Effector memory CD4-positive, alpha-beta T cell (primary cell): ENCODE measurements at places on chromosomes 16 and 17.
A peak's percentile ranks its signal among the peaks of the same experiment; 100 is the strongest.

DNA sequence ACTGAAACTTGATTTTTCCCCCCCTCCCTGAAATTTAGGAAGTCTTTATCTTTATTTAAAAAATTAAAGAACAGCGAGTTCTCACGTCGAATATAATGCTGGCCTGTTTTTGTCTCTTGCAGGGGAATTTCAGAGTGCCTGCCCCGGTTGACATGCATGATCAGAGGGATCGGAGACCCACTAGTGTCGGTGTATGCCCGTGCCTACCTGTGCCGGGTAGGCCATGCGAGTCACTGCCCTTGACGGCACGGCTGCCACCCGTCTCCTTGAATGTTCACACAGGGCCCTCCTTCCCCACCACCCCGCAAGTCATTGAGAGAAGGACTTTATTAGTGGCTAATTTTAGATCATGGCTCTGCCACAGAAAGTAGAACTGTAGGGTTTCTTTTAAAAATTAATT is 54.7 kb downstream of the VPS35L start:
- DNase-seq, result no peak

GRCh38 chr16:78606545-78606944 is 507.1 kb downstream of the WWOX start:
- no peak for DNase-seq

- no peak for DNase-seq
These were observed 19.0 kb upstream of the ITPRIPL2 start for GRCh38 chr16:19094542-19095365.

GRCh38 chr17:42618442-42619150 is 9.1 kb downstream of the TUBG1 start:
- DNase-seq, result no peak

DNA sequence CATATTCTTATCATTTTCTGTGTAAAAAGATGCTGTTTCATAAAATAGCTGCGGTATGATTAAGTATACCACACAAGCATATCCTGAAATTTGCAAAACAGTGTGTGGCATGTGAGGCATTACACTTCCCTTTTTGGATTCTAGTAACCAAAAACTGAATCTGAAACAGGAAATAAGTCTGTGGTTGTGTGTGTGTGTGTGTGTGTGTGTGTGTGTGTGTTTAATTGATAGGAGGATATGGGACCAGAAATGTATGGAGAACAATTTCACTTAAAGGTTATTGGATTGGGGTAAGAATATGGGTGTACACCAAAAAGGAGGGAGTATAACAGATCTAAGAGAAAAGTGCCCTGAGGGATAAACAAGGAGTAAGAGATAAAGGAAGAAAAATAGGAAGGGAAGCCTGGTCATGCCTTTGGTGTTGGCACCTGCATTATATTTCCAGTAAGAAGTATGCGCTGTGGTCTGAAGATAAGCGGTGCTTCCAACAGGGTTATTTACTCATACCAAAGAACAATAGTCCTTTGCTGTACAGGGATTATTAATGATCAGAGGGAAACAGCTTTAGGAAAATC is 4.0 kb downstream of the LYRM1 start:
- DNase-seq, result peak; percentile 6

DNA sequence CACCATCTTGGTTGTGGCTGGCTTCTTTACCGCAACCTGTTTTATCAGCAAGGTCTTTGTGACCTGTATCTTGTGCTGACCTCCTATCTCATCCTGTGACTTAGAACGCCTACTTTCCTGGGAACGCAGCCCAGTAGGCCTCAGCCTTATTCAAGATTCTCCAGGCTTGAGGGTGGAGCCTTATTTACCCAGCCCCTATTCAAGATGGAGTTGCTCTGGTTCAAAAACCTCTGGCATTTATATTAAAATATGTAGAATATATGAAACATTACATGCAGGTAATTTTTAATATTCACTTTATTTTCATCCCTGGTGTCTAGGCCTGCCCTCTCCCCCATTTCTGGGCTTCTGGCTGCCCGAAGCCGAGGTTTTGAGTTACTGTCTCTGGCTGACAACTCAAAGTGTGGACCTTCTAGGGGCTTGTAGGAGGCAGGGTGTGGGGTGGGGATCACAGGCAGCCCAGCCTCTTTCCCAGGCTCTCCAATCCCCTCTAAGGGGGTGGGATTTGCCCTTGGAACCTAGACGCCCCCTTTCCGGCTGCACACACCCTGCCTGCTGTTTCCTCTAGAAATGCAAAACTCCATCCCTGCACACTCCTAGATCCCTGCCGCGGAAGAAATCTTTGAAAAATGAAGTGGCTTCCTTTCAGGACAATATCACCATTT is 152.0 kb downstream of the KCNJ12 start:
- DNase-seq, result no peak

DNA sequence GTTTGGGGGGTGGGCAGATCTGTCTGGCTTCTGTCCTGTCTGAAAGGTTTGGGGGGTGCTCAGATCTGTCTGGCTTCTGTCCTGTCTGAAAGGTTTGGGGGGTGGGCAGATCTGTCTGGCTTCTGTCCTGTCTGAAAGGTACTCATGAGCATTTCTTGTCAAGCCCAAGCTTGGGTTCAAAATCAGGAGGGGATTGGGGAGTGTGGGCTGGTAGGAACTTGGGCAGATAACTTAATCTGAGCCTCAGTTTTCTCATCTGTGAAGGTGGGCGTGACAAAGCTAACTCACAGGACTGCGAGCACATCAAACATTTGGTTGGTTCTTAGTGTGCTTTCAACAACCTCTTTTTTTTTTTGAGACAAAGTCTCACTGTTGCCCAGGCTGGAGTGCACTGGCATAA is 35.2 kb downstream of the HAPSTR1 start:
- no peak for DNase-seq

DNA sequence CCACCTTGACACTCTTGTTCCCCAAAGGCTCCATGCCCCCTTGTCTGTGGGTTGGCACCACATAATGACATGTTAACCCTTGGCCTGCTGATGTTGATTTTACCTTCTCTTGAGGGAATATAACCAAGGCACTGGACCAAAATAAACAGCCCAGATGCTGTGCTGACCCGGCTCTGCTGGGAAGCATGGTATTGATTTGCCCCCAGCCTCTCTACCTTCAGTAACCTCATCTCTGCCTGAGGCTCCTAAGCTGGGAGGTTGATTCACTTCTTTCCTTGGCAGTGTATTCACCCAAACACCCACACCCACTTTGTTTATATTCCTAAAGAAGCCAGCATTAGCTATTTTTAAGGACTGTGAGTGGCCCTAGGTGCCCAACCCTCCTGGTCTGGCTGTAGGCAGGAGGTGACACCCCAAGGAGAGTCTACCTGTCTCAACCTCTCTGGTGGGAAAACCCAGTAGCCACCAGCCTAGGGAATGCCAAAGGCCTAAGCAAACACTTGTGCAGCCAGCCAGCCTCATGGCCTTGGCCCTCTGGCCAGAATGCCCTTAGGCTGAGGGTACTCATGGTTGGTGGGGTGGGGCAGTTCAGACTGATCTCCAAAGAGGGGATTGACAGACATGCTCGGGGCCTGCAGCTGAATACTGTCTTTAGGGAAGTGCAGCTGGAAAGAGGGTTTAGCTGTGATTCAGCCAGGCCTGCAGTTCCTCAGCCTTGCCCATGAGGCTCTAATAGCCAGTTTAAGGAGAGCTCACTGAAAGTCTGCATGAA is 42.7 kb downstream of the GNAO1 start:
- DNase-seq, result no peak

GRCh38 chr16:4506450-4506849 is 30.3 kb downstream of the HMOX2 start:
- peak; percentile 29 for DNase-seq

- DNase-seq, result peak; percentile 28
These were observed 7.7 kb downstream of the IL34 start for GRCh38 chr16:70653809-70654771.

GRCh38 chr16:46691726-46692125 is 2.3 kb downstream of the ORC6 start:
- DNase-seq, result no peak

DNA sequence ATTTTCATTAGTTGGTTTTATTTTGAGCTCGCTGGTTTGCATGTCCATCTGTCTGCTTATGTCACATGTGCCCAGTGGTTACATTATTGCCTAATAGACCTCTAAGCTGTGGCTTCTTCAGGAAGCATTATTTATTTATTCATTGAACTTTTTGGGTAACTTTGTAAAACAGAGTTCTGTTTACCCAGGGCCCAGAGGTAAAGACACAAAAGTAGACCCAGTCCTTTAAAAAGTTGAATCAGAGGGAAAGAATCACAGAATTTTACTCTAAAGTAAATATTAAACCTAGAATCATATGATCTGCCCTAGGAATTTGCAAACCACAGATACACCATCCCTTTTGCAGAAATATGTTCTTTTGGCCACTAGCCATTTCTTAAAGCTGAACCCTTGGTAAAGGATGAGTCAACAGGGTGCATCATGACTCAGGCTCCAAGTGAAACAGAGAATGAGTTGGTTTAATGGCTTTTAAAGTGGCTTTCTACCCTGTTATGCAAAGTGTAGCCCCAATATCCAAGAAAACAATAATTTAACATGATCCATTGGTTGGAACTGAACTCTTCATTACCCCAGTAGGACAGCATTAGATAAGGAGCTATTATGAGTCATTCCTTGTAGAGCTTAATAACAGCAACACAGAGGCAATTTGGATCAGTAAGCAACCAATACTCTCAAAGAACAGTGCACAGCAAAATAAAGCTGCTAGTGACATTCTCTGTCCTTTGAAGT is 236.3 kb downstream of the KCNJ2 start:
- no peak for DNase-seq

DNA sequence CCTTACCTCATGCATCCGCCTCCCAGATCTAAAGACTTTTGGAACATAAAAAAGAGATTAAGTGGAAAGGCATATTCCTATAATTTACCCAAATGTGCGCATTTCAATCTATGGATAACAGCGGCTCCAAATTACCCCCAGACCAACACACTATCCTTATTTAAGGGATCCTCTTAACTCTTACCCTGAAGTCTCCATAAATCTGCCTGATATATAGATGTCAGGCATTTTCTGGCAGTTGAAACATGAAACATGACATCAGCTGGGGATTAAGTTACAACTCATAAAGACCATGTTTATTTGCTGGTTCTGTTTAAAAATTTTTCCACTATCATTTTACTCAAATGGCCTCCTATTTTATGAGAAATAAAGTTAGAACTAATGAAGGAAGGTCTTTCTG is 478.5 kb upstream of the SALL1 start:
- no peak for DNase-seq

- no peak for DNase-seq
These were observed 267.2 kb upstream of the FOXF1 start for GRCh38 chr16:86243123-86243473.

GRCh38 chr17:13491916-13492736 is 109.6 kb downstream of the HS3ST3A1 start:
- DNase-seq, result no peak

DNA sequence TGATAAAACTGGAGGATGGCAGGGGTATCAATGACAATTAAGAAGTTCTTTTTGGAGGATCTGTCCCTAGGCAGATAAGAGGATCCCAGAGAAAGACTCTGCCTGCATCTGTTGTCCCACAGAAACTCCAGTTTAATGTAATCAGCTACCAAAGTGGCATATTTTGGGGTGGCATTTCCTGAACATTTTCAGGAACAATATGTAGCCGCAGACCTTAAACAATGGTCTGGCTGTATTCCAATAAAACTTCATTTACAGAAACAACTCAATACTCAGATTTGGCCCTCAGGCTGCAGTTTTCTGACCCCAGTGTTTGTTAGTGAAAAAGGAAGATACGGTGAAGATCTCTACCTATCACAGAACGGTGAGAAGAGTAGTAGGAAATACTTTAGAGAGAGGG is 46.1 kb downstream of the KCNJ16 start:
- no peak for DNase-seq

DNA sequence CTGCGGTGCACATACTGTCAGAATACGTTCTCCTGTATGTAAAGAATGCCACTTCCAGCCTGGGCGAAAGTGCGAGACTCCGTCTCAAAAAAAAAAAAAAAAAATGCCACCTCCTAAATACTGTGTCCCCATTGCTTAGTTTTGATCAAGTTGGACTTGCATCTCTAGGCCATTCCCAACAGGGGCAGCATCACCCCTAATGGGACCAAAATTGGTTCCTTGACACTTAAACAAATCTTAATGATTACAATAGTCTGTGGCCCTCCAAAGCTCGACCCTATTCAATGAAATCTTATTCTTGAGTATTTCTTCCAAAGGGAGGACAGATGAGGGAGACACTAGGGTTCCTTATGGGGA is 154.7 kb upstream of the PLCG2 start:
- DNase-seq, result no peak

DNA sequence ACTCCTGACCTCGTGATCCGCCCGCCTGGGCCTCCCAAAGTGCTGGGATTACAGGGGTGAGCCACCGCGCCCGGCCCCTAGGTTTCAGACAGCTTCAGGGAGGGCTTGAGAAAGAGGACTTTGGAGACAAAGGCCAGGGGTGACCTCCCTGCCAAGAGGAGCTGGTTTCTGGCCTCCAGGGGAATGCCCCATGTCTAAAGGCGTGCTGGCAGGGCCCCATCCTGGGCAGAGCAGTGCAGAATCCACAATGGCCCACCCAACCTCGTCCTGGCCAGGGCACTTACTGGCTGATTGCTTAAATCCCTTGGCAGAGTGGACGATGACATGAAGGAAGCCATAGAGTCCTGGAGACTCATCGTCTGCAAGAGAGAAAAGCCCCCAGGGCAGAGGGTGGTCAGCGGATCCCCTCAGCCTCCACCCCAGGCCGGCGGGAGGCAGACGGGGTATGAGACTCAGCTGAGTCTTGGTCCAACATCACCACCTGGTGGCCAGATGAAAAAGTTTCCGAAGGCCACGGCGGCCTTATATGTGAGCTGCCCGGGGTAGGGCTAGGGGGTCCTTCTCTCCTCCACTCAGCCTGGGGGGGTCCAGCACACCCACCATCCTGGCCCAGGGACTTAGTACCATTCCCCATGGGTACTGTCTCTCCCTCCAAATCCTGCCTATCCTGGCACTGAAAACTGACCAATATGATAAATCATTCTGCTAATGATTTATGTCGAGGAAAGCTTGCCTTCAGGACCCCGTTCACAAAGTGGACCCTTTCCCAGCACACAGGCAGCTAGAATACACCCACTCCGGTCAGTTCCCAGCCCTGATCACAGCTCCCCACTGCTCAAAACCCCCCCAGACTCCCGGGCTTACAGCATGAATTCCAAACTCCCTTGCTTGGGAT is 59.1 kb downstream of the TIMM22 start:
- peak; percentile 9 for DNase-seq

GRCh38 chr16:46853713-46854443 is 22.9 kb upstream of the C16orf87 start:
- DNase-seq, result peak; percentile 11

DNA sequence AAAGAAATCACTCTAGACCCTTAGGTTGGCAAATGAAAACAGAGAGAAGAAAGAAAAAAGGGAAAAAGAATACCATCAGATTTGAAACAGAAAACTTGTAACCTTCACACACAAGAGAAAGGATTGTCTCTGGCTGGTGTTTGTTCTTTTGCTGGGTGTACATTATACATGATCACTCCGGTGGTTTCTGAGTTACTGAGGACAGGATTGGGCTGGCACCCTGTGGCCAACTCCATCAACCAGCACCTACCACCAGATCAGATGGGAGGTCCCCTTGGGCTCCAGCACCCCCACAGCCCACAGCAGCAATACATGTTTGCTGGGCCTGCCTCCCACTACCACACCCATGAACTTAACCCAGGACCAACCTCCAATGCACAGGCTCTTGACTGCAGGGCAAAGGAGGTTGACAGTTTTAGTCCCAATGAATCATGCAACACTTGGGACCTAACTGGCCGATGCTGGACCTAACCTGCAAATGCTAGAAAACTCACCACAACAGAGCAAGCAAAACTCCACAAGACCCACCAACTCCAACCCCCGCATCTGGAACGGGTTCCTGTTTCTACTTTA is 308.3 kb downstream of the SOX9 start:
- DNase-seq, result no peak
